ENCODE measurements at places on chromosomes 11 and 22. TPM values are rescaled to one million over a fixed set of nuclear protein-coding genes. Genes with fewer than 3 reads are reported as not detected.

RGL4 gene
- total RNA-seq, result not detected

PNPLA5 gene
- not detected for total RNA-seq

SEC14L6 gene
- 0.40 TPM for total RNA-seq

GRAMD4 gene
- 70.6 TPM for total RNA-seq

CCDC89 gene
- 4.2 TPM for total RNA-seq

KCNQ1 gene
- not detected for total RNA-seq

MAJIN gene
- total RNA-seq, result not detected

NCF4 gene
- total RNA-seq, result not detected

LYVE1 gene
- 4.6 TPM for total RNA-seq

MIAT gene
- total RNA-seq, result 0.72 TPM

DCDC1 gene
- total RNA-seq, result 0.26 TPM

TMEM218 gene
- total RNA-seq, result 25.9 TPM

SERHL2 gene
- 2.5 TPM for total RNA-seq

TAGLN gene
- total RNA-seq, result 3,032 TPM

OR52E1 gene
- not detected for total RNA-seq

OR5B21 gene
- total RNA-seq, result not detected

TMEM121B gene
- 0.20 TPM for total RNA-seq

IFITM10 gene
- total RNA-seq, result 1.9 TPM

Data from smooth muscle cell of the pulmonary artery (primary cell).